ENCODE measurements at places on chromosomes 11 and 22.

GRCh38 chr22:33302049-33302545, 243.9 kb upstream of the SYN3 start:
- DNase-seq, result peak; percentile 8

- DNase-seq, result no peak
These were observed 88.3 kb upstream of the MTMR2 start for GRCh38 chr11:96012086-96012824.

DNA sequence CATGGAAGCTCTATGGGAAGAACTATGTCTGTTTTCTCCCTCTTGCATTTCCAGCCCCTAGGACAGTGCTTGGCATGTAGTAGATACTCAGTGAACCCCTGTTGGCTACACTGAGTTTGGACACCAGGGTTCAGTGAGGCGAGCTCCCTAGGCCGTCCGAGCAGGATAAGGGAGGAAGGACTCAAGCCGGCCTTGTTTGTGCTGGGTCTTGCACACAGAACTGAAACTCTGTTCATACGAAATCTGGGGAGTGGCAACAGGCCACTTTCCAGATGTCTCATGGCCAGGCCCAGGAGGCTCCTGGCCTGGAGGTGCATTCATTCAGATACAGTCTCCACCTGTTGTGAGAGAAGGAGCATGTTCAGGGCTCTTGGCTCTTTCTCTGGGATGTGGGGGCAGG, 23.6 kb upstream of the LMO1 start:
- DNase-seq, result no peak

- DNase-seq, result no peak
These were observed 7.9 kb downstream of the SLC35C1 start for GRCh38 chr11:45812581-45813548.

DNA sequence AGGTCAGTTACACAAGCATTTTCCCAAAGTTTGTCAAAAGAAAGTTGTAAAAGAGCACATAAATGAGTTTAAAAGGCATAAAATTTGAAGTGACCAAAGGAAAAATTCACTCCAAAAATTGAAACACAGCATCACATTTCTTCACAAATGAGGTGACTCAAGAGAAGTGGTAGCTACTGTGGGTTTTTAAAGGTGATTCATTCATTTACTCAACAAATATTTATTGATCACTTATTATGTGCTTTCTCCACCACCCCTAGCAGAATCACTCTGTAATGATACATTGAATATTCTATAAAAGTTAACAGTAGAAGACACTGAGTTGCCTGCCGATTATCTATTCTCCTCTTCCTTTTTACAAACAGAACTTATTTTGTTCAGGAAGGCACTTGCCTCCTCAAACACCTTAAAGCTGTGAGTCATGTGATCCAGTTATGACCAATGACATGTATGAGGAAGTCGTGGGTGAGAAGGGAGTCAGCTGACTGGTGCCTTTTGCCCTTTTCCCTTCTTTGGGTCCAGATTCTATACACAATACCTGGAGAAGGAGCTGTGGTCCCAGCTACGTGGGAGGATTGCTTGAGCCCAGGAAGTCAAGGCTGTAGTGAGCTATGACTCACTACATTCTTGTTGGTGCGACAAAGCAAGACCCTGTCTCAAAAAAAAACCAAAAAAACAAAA, 67.7 kb upstream of the CLNS1A start:
- no peak for DNase-seq

DNA sequence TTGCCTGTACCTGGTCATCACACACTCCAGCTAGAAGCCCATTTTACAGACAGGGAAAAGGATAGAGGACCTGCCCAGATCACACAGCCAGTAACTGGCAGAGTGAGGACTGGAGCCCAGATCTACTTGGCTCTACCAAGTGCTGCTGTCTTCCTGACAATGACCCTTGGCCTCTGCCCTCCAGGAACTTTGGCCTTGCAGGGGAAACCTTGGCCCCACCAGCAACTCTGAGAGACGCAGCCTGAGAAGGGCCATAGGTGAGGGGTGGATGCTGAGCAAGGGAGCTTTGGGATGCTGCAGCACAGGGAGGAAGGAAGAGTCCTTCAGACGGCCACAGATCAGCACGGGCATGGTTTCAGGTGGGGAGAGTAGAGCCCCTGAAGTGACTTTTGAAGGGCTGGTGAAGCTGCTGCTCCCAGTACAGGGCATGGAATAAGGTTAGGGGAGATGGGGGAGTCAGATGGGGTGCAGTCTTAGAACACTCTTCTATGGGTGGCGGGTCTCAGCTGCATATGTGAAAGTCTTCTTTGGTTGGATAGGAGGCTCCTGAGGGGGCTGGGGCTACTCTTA, 2.0 kb upstream of the CAPN5 start:
- no peak for DNase-seq

DNA sequence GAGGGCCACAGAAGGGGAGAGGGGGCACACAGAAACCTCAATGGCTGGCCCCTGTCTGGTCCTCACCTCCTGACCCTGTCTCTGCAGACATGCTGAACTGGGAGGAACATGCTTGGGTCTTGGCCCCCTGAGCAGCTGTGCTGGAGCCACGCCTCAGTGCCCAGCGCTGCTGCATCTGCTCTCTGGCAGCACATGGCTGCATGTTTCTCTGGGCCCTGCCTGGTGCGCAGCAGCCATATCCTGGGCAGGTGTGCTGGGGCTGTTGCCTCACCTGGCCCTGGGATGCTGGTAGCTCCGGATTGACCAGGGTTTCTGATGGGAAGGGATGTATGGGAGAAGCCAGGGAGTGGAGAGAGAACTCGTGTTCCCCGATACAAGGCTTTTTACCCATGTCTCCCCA, 248.0 kb downstream of the ST3GAL4 start:
- no peak for DNase-seq

GRCh38 chr11:23143022-23143421, 282.7 kb upstream of the CCDC179 start:
- DNase-seq, result no peak

Measured in esophagus squamous epithelium (tissue), 5 donors.